T-helper 9 cell (primary cell): ENCODE measurements at places on chromosomes 13 and 19.

DNA sequence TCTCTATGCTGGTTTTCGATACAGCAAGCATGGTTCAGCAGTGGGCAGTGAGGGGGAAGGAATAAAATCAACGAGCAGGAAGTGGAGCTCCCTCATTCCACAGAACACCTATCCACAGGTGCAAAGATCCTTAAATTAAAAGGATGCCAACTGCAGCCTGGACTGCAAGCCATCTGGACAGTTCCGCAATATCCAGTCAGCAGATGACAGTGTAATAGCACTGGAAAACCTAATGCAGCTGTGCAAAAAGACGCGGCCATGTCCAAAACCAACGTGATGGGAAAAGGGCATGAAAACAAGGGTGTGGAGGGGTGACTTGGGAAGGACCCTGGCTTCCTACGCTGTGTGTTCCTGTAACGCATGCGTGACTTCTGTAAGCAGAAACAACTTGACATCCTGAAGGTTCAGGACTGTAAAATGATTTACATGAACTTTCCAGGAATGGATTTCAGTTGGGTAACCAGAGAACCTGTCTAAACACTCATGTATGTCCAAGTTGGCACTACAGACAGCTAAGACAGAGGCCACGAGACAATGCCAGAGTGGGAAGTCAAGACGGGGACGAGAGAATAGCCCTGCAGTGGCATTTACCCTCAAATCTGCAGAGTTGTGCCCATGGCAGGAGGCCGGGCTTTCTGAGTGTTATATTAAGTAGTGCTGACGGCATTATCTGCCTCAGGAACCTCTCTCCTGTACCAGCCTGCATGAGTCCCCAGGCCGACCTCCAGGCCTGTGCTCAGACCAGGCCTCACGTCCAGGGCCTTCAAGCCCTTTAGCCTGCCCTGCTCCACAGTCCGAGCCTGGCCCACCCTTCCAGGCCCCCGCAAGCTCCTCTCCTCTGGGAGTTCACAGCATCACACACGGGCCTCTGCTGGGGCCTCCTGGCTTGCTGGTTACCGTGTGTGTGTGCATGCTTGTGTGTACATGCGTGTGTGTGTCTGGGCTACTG is 26.5 kb downstream of the CAPS start:
- DNase-seq = no peak

DNA sequence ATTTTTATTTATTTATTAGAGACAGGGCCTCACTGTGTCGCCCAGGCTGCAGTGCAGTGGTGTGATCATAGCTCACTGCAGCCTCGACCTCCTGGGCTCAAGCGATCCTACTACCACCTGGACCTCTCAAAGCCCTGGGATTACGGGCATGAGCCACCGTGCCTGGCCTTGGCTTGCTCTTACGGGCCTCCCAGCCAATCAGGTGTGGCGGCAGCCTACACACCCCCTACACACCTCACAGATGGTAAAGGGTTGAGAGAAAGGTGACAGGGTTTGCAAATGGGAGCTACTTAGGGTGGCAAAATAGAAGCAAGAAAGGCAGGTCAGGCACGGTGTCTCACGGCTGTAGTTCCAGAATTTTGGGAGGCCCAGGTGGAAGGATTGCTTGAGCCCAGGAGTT is 1.0 kb upstream of the ZBTB32 start:
- no peak for DNase-seq

- DNase-seq = no peak
Measured at GRCh38 chr13:71967990-71968389, 101.0 kb upstream of the DACH1 start.

- DNase-seq = no peak
Measured at GRCh38 chr13:20401931-20402856, 123.5 kb downstream of the CRYL1 start.

- DNase-seq = no peak
Measured at GRCh38 chr13:112141643-112142400, 74.9 kb downstream of the SOX1 start.

- no peak for DNase-seq
Measured at GRCh38 chr13:52695856-52696255, 43.2 kb downstream of the SUGT1 start.

- DNase-seq = no peak
Measured at GRCh38 chr19:31334101-31334848, 15.0 kb downstream of the TSHZ3 start.

- DNase-seq = no peak
Measured at GRCh38 chr13:105979131-105980011, 556.1 kb downstream of the EFNB2 start.

GRCh38 chr13:108313382-108313781 is 43.9 kb downstream of the TNFSF13B start:
- DNase-seq = no peak

DNA sequence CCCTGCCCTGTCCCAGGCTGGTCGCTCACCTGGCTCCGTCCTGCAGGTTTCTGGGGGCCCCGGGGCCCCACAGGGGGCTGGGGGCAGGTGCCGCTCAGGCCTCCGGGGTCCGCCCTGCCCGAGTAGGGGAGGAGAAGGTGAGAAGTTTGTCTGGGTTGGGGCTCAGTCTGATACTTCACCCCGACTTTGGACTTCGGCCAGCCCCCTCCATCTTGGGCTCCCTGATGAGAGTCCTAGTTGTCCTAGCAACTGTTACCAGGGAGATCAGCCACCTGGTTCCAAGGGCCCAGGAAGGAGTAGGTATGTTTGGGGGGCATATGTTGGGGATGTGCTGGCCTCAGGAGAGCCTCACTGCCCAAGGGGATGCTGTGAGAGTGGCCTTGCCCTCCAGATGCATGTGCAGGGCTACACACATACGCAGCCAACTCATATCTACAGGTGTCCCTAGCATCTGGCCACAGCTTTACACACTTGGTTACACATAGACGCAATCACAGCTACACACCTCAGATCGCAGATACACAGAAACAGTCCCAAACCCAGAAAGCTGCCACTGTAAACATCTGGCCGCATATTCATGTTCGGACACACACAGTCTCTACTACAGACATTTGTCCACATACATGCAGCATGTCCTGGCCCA is 3.4 kb downstream of the NUMBL start:
- DNase-seq = no peak

DNA sequence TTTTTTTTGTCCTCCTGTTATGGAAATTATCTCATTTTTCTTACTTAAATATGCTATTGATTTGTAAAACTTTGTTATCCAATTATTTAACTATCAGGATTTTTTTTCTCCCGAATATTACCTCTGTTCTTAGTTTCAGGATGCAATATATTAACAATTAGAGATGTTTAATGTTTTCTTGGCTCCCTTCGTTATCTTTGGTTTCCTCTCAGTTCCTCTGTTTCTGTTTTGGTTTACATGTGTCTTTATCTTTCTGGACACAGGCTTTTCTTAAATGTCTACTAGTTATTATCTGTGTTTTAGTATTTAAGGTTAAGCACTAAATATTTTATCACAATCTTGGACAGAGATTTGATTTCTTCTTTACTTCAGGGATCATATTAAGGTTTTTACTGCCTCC is 462.2 kb upstream of the SLC10A2 start:
- DNase-seq = no peak

- no peak for DNase-seq
Measured at GRCh38 chr13:42280537-42280936, 8.6 kb downstream of the AKAP11 start.

GRCh38 chr13:36712770-36713169 is 39.0 kb downstream of the SERTM1 start:
- DNase-seq = no peak

DNA sequence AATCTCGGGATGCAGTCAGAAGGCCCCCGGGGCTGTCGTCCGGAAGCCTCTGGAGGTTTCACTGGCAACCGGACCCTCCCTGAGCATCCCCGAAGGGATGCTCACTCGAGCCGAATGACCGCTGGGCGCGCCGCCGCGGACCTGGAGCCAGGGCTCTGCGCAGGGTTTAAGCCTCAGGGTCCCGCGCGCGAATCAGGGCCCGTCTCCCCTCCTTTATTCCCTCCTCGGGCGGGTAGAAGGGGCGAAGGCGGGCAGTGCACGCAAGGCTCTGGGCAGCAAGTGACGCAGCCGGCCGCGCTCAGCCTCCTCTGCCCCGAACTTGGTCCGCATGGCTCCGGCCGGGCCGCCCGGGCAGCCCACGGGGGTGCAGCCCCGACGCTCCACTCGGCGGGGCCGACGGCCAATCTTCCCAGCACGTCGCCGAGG is 572 bp downstream of the SHISA2 start:
- DNase-seq = no peak

DNA sequence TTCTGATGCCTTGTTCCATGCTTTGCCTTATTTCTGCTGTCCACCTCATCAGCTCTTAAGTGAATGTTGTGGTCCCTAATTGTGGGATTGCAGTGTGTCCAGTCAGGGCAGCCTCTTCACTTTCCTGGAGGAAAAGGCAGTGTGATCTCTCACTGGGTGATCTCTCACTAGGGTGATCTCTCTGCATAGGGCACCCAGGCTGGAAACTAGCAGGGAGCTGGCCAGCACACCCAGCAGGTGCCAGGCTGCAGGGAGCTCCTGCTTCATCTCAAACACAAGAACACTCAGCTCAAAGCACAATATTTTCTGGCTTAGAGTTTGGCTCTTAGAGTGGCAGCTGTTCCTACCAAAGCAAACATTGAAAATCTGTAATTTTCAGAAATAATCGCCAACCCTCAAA is 36.5 kb upstream of the TSHZ3 start:
- DNase-seq = no peak

DNA sequence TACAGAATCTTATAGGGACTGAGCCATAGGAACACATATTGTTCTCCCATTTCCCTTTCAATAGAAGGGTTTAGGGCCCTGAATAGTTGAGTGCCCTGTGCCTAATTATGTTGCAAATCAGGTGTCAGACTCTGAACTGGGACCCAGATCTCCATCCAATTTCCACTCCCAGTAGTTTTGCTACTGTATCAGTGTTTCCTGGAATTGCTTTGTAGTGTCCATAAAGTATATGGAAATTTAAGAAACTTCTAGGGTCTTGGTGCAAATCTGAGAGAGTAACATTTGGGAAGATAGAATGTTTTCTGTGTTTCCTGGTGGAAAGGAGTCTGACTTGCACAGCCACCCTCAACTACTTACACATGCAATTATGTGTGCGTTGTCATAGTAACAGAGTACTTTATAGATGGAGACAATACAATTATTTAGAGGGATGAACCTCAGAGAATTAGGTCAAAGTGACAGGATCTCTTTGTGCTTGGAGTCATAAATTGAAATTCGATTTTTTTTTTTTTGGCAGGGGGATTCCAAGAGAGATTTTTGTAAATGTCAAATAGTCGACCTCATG is 646 bp upstream of the SLC10A2 start:
- DNase-seq = no peak

DNA sequence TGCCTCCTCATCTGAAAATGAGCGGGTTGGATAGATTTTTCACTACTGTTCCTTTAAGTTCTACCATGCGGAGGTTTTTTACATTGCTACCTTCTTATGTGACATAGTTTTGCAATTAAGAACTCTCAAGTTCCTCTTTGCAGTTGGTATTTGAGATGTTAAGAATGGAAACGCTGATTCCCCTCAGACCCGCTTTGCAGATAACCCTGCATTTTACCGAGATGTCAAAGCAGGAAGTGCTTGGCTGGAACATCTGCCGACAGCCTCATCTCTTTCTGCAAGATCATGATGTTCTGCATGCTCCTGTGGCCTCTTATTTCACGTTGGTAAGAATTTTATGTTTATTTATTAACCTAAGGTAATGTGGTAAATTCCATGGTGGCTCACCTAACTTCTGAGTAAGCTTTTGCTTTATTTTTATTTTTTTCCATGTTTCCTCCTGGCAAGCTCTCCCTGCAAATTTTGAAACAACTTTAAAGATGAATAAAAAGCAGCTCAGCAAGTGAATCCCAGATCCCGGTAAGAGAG is 22.5 kb downstream of the PABPC3 start:
- no peak for DNase-seq

DNA sequence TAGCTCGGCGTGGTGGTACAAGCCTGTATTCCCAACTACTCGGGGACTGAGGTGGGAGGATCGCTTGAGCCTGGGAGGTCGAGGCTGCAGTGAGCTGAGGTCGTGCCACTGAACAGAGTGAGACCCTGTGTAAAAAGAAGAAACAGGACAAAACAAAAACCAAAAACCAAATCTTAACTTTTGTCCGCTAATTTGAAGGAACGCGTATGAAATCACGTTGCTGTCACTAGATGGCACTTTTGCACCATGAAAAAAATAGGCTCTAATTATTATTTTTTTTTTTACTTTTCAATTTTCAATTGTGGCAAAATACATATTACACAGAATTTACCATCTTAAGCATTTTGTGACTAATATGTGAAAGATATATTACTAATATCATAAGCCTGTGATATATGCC is 17.6 kb upstream of the ZNF835 start:
- DNase-seq = no peak

GRCh38 chr13:59801107-59801880 is 362.4 kb downstream of the DIAPH3 start:
- DNase-seq = no peak

- no peak for DNase-seq
Measured at GRCh38 chr19:47319923-47320871, 10.5 kb downstream of the C5AR1 start.

DNA sequence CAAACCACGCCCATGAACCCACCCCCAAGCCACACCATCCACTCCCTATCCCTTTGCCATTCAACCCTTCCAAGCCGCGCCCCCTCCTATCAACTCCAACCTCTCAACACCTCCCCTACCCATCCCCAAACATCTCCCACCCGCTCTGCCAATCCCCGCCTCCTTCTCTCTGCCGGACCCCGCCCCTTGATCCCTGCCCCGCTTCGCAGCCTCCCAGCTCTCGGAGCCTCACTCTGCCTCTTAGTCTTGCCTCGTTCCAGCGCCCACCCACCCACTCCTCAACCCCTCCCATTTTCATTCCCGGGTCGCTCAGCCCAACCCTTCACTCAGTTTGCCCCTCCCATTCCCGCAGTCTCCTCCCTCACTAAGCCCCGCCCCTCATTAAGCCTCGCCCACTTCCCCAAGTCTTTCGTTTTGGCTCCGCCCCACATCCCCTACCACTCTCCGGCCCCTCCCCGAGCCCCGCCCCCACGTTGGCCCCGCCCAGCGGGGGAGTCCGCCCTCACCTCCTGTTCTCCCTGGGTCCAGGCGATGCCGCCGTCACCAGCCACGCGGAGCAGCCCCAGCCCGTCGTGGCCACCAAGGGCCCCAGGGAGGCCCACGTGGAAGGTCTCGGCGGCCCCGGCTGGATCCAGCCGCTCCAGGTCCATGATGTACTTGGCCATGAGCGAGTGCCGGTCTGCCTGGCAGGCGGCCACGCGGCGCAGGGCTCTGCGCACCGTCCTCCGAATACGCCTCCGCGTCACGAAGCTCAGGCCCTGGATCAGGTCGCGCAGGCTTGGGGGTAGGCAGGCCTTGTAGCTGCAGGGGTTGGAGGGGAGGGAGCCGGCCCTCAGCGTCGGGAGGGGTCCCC is 5.7 kb downstream of the JAK3 start:
- DNase-seq = peak; percentile 25
